ENCODE measurements at places on chromosomes 3 and 15.

DNA sequence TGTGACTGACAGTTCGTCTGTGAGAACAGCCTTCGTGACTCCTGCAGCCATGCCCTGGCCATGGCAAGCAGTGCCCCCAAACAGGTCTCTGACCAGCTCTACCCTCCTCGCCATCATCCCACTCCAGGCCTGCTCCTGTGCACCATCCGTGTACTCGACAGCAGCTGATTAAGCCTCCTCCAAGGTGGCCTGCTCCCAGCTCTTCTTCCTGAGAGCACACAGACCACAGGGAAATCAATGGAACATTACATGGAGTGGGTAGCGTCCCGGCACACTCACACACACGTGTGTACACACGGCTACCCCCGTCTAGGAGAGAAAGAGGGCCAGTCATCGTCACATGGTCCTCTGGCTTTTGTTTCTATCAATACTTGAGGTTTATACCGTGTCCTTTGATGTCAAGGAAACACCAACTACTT lies 21.1 kb downstream of the ANXA2 start:
- no peak for DNase-seq

GRCh38 chr15:38275959-38276358 lies 23.3 kb downstream of the SPRED1 start:
- DNase-seq, result no peak

DNA sequence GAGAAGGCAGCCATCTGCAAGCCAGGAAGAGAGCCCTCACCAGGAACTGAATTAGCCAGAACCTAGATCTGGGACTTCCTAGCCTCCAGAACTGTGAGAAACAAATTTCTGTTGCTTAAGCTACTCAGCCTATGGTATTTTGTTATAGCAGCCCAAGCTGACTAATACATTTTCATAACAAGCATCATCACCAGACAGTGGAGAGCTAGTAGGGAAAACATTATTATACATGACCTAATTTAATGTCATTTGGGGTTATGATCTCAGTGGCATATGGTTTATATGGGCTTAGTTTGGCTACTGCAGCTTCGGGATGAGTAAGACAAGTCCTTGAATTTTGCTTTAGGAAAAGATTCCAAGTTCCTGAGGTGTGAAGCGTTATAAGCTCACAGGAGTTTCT lies 35.6 kb downstream of the LNP1 start:
- DNase-seq, result no peak

DNA sequence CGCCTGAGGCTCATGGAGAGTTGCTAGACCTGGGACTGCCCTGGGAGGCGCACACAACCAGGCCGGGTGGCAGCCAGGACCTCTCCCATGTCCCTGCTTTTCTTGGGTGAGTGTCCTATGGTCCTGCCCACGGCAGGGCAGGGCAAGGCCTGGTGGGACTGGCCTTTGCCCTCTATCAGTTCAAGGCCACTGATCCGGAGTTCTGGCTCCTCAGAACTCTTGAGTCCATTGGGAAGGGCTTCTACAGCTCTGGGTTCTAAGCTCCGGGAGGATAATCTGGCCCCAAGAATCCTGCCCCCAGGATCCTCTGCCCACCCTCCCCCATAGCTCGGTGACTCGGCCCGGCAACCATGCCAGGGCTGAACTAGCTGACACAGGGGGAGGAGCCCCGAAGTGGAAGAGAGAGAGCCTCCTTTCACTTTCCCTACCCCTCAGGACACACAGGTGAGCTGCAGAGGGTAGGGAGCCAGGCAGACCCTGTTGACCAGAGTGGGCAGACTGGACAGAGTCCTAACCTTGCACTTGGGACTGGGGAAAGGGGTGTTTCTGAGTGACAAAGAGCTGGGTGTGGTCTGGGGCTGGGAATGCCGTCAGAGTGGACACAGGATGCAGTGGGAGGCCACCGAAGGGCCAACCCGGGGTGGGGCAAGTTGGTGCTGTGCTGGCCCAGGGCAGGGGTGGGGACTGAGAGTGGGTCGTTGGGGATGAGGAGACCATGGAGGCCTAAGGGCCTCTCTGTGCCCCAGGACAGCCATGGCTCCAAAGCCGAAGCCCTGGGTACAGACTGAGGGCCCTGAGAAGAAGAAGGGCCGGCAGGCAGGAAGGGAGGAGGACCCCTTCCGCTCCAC lies 664 bp downstream of the PARP3 start:
- peak; percentile 43 for DNase-seq

- DNase-seq, result no peak
Observed at GRCh38 chr3:104956620-104957345, 409.9 kb upstream of the ALCAM start.

- DNase-seq, result no peak
Observed at GRCh38 chr3:61673651-61674050, 112.3 kb downstream of the PTPRG start.

DNA sequence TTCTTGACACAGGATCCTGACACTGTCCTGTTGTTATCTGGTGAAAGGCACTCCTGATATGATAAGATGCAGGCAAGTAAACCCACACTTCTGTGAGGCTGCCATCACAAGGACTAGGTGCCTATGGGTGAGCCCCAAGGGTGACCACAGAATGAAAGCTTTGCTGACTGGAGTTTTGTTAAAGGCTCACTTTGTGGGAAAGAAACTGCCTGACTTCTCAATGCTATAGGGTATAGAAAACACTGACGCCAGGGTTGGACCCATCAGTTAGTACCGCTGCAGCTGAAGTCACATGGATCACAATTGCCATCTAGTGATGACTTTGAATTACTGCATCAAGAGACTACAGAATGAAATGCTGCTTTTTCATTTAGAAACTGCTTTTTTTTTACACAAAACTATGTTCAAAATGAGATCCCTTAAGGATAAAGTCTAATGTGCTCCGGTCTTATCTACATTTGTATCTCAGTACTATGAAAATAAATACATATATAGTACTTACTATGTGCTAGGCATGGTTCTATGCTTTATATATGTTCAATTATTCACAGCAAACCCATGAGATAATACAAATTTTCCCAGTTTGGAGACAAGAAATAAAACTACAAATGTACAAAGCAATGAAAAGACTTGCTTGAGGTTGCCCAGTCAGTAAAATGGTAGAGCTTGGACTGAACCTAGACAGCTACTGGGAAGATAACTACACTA lies 64.2 kb upstream of the CMSS1 start:
- DNase-seq, result peak; percentile 66

DNA sequence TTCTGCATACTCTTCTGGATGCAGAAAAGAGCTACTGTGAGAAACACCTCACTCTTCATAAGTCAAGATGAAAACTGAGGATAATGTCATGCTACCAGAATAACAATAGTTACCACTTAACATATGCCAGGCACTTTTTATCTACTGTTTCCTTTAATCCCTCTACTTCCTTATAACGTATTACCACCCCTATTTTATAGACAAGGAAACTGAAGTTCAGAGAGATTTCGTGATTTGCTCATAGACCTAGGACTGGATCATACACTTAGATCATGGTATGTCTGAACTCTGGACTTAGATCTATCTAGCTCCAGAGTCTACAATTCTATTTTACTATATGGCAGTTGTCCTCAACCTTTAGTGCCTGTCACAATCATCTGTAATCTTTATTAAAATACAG lies 155.7 kb upstream of the TSPAN3 start:
- DNase-seq, result no peak

- no peak for DNase-seq
Observed at GRCh38 chr15:48929661-48930060, 34.1 kb downstream of the SHC4 start.

GRCh38 chr15:96274087-96274440 lies 56.4 kb upstream of the NR2F2 start:
- no peak for DNase-seq

GRCh38 chr15:52252781-52253180 lies 42.8 kb downstream of the MYO5C start:
- DNase-seq, result no peak

DNA sequence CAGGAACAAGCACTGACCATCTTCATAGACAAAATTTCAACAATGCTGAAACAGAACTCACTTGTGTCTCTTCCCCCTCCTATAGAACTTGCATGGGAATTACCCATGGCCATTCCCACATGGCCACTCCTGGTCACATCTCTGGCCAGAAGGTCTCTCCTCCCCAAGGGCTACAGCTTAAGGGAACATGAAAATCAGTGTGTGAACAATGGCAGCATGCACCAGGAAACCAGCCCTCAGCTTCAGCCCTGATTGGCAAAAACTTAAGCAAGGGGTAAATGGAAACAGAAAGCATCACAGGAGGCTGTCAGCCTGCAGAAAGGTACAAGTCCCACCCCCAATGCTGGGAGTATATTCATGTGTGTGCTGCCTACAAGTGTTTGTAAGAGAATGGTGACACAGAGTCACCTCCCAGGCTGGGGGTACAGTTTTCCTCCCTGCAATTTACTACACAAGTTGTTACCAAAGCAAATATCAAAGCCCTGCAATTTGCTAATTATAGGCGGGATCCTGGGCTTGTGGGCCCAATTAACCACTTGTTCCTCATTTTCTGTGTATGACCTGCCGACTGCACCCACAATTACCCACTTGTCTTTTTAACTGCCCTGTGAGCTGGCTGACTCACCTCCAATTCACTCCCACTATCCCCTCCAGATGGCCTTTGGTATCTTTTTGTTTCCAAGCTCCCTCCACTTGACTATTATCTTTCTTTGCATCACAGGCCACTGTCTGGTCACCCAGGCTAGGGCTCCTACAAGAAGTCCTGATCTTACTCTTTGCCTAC lies 84.4 kb upstream of the HES1 start:
- DNase-seq, result no peak

- no peak for DNase-seq
Observed at GRCh38 chr3:138817695-138818094, 17.0 kb downstream of the PIK3CB start.

GRCh38 chr3:94937980-94938379 lies 875.1 kb downstream of the NSUN3 start:
- DNase-seq, result no peak

DNA sequence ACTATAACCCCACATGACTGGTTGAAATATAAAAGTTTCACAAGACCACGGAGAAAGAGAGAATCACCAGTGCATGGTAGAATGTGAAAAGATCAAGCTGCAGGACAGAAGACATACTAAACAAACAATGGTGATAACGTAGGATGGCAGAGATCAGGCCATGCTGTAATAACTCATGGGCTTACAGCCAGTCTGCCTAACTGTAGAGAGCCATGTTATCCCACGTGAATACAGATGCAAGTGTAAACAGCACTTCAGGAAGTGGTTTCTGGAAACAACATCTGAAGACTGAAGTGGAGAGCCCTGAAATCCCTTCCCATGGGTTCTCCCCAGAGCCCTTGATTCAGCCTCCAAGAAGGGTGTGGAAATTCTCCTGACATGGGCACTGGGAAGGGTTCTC lies 103.2 kb upstream of the SLCO2A1 start:
- DNase-seq, result no peak

- DNase-seq, result no peak
Observed at GRCh38 chr15:101482526-101483371, 6.8 kb downstream of the PCSK6 start.

DNA sequence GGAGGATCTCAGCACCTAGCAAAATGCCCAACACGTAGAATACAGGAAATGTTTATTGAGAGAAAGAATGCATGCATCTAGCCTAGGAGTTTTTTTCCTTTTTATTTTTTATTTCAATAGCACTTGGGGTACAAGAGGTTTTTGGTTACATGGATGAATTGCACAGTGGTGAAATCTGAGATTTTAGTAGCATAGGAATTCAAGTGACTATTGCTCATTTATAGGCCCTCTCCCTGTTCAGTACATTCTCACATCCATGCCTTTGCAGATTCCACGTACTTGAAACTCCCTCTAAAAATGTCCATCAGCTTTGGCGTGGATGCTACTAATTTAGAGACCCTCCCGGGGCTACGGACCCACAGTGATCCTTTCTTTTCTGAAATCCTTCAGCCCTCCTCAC lies 61.7 kb upstream of the PIAS1 start:
- no peak for DNase-seq

GRCh38 chr3:45137656-45138181 lies 8.5 kb downstream of the CDCP1 start:
- DNase-seq, result no peak

- DNase-seq, result no peak
Observed at GRCh38 chr3:53170325-53171063, 9.5 kb downstream of the PRKCD start.

- no peak for DNase-seq
Observed at GRCh38 chr3:95134693-95135413, 1072.0 kb downstream of the NSUN3 start.

GRCh38 chr3:109387201-109387600 lies 49.9 kb upstream of the DPPA4 start:
- no peak for DNase-seq

DNA sequence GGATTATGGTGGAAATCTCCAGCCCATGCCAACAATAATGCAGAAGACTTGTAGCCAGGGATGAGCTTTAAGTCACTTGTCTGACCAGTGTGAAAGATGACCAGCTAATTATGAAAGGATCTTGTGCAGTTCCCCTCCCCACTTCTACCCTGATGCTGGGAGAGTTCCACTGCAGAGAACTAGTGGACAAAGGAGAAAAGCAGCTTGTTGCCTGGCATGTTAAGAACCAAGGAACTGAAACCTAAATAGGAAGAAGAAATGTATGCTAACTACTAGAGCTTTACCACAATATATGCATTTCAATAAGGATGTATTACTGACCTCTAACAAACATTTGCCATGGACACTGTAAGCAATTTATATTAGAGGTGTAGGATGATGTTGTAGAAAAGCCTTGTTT lies 52.2 kb upstream of the CSTA start:
- no peak for DNase-seq

- DNase-seq, result no peak
Observed at GRCh38 chr3:48879307-48879993, 19.2 kb downstream of the SLC25A20 start.

DNA sequence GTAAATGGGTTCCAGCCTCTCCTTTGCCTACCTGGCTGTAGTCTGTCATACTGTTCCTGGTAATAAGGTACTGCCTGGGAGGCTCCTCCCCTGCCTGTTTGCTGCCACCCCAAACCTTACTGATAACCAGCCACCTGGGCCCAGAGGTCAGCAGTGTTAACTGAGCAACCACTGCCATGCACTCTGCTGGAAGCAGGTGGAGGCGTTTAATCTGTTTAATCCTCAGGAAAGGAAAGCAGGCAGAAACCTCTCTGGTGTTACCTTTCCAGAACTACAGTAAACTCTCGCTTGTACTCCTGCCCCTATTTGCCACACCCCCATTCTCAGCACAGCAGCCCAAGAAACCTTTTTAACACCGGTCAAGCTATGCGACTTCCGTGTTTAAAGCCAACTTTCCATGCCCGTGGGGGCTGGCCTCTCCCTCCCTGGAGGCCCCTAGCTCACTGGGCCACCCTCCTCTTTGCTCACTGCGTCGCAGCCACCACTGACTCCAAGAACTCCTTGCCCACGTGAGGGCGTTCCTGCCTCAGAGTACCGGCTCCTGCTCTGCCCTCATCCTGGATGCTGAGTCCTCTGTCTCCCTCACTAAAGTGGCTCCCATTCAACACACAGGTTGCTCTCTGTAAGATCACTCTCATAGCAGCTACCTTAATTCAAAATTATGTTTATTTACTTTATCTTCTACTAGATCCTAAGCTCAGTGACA lies 8.3 kb downstream of the BDH1 start:
- DNase-seq, result no peak

GRCh38 chr3:98884675-98885371 lies 16.7 kb downstream of the DCBLD2 start:
- DNase-seq, result no peak
